K562 (cell line): ENCODE measurements at places on chromosomes 4 and X.

DNA sequence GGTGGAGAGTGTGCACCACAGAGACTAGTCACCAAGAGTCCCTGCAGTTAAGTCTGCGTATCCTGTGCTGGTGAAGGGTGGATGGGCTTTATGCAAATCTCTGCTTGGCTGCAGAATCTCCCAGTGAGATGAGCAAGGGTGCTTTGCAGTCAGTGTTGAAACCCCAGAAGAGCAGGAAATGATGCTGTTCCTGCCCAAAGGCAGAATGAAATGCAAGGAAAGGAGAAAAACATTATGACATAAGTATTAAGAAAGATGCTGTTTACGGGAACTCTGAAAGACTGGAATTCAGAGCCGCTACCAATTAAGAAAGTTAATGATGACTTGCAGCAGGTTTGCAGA, 25.4 kb upstream of the ACSL1 start:
- no peak for DNase-seq

DNA sequence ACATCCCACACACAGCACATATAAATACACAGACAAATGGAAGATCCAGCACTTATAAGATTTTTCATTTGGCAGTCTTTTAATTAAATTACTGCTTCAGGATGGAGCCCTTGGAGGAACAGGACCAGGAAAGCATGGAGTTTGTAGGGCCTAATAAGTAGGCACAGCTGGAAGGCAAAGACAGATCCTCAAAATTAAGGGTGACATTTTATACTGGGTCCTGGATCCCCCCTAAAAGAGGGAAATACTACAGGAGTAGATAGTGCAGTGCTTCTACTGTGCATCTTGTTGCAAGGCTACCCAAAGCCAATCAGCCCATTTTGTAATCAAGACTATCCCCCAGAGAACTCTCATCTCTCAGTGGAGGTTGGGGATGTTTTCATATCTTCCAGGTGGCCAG, 1860.7 kb upstream of the PCDH10 start:
- DNase-seq: no peak

DNA sequence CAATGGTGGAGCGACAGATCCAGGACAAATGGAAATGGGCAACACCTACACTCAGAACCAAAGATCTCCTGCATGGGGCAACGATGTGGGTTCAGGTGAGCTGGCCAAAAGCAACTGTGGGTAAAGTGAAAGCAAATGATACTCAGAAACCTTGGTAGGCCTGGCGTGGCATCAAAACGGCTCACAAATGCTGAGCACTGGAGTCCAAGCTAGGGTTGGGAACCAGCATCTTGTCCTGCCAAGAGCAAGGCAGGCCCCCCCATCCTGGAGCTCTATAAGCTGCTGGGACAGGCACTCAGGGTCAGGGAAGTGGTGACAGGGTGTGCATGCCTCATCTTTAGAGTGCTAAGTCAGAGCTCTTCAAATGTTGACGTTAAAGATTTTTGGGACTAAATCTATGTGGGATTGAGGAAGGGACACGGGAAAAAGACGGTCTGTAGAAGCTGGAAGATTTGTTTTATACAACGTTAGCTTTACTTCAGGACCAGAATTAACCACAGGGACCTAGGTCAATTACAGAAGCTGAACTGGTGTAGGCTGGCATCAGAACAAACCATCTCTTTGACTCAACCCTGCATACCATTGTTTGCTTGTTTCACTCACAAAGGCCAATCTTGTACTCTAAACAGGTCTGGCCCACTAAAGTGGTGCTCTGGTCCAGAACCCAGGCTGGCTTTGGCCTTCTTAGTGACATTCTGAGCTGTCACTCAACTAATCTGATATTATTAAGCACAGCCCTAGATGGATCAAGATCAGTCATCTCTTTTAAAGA, 10.7 kb downstream of the ATP8A1 start:
- no peak for DNase-seq

DNA sequence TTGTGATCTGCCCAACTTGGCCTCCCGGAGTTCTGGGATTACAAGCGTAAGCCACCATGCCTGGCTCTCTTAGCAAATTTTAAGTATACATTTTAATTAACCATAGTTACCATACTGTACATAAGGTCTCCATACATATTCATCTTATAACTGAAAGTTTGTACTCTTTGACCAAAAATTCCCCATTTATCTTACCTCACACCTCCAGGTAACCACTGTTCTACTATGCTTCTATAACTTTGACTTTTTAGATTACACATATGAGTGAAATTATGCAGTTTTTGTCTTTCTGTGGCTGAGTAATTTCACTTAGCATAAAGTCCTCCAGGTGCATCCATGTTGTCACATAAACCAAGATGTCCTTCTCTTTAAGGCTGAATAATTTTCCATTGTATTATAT, 17.4 kb downstream of the C4orf51 start:
- no peak for DNase-seq

- DNase-seq: no peak
Measured at GRCh38 chr4:153018684-153019083, 82.6 kb downstream of the FHDC1 start.

- DNase-seq: no peak
Measured at GRCh38 chr4:156961196-156962057, 10.2 kb downstream of the PDGFC start.

- no peak for DNase-seq
Measured at GRCh38 chr4:153228512-153229140, 24.4 kb downstream of the TRIM2 start.

- no peak for DNase-seq
Measured at GRCh38 chr4:87971866-87972265, 3.6 kb upstream of the SPP1 start.

DNA sequence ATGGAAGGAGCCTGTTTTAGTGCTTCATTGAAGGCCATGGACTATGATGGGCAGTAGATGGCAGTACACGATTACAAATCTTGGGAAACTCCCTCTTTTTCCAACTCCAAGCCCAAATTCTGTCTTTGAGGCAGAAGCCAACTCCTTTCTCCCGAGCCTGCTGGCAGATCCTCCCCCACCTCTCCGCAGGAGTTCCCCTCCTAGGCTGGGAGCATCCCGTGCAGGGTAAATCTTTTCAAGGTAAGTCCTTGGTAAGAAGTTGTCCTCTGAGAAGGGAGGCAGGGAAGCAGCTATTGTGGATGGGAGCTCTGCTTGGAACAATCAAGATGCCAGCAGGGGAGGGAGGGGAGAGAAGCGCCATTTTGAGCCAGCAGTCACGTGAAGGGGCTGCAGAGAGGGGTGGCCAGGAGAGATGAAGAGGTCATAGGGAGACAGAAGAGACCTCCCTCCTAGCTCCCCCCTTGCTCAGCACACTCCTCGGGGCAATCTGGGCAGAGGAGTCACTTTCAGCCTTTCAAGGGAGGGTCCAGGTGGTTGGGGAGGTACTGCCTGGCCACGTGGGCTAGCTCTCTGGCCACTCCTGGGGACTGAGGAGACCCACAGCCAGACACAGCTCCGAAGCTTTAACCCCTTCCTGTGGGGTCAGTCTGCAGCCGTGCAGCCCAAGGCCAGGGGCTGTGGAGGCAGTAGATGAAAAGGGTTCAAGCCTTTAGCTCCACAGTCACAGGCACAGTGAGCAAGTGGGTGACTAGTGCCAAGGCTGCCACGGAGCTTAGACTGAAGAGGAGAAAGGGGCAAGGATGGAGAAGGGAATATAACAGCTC, 9.6 kb downstream of the CC2D2A start:
- DNase-seq: peak; percentile 22

GRCh38 chrX:30010471-30010870, 204.9 kb upstream of the MAGEB2 start:
- DNase-seq: no peak

- DNase-seq: no peak
Measured at GRCh38 chr4:139241086-139241783, 38.8 kb downstream of the MGARP start.
